ENCODE measurements at places on chromosomes 6 and 20.

DNA sequence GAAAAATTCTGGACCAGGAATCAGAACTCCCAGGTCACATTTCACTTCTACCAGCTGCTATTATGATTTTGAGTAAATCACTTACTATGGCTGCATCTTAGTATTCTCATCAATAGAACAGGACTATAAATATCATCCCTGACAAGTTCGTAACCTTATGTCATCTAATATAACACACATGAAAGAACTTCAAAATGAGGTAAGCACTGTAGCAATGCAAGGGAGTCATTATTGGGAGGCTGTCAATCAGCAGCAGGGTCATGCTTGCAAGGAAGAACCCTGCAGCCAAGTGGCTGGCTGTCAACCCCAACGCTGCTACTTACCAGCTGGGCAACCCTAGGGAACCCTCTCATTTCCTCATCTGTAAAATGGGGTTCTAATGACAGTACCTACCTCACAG is 123.3 kb upstream of the B3GAT2 start:
- no peak for DNase-seq

GRCh38 chr6:151096255-151096612 is 143.5 kb upstream of the AKAP12 start:
- no peak for DNase-seq

- DNase-seq, result peak; percentile 3
Measured at GRCh38 chr6:29112135-29112534, 4.3 kb downstream of the OR2J3 start.

DNA sequence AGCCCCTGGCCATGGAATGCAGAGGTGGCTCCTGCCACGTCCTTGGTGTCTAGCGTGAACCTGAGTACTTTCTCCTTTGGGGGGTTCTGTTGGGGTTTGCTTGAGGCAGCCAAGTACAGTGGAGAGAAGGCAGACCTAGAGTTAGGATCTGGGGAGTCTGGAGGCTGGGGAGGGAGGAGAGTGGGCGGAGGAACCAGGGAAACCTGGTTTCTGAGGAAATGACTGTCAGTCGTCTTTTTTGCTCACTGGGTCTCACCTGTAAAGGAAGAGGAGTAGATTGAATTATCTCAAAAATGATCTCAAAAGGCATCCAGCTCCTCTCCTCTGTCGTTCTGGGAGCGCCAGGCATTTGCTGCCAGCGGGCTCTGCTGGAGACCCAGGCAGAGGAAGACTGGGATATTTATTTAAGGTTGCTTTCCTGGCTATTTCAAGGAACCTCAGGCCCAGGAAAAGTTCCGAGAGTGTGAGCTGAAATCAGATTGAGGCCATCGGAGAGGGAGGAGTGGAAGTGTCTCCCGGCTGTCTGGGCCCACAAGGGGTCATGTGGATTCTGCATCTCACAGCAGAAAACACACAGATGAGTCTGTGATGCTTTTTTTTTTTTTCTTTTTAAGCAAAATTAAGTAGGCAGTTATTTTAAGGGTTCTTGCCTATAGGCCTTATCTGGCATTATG is 16.1 kb downstream of the EPB41L1 start:
- DNase-seq, result no peak

- DNase-seq, result peak; percentile 77
Measured at GRCh38 chr20:36173451-36173933, 19.0 kb downstream of the EPB41L1 start.

GRCh38 chr6:2756241-2756640 is 5.5 kb upstream of the MYLK4 start:
- DNase-seq, result peak; percentile 29

DNA sequence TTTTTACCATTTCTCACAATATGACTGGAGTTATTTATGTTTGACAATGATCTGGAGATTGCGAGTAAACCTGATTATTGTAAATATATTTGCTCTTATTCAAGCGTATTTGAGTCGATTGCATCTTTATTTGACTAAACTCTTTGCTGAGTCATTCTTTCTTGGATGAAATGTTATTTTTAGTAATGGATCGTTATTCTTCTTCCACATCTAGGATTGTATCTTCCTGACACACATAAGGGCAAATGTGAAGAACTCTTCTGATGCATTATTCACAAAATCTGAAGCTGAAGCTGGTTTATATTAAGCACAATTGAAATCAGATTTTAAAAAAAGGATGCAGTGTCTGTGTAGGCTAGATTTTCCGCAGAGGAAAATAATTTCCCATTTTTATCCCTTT is 68.2 kb downstream of the SEL1L2 start:
- DNase-seq, result no peak

- peak; percentile 72 for DNase-seq
Measured at GRCh38 chr20:884983-885952, 30.9 kb downstream of the ANGPT4 start.

DNA sequence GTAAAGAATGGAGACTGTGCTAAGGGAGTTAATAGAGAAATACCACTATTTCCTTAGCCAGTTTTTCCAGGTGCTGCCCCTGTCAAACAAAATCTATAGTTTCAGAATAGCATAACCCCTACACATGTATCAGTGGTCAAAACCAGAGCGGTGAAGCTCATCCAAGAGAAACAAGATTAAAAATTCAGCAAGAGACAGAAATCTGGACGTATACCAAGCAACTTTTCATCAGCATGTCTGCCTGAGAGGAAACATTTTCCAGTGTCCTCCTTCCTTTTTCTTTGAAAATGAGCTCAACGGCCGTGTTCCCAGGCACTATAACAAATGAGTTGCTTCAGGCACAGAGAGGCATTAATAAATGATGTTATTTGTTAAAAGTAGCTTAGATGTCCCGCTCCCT is 416.5 kb downstream of the BCKDHB start:
- DNase-seq, result no peak

- peak; percentile 83 for DNase-seq
Measured at GRCh38 chr6:30200551-30201281, 12.5 kb downstream of the TRIM26 start.

DNA sequence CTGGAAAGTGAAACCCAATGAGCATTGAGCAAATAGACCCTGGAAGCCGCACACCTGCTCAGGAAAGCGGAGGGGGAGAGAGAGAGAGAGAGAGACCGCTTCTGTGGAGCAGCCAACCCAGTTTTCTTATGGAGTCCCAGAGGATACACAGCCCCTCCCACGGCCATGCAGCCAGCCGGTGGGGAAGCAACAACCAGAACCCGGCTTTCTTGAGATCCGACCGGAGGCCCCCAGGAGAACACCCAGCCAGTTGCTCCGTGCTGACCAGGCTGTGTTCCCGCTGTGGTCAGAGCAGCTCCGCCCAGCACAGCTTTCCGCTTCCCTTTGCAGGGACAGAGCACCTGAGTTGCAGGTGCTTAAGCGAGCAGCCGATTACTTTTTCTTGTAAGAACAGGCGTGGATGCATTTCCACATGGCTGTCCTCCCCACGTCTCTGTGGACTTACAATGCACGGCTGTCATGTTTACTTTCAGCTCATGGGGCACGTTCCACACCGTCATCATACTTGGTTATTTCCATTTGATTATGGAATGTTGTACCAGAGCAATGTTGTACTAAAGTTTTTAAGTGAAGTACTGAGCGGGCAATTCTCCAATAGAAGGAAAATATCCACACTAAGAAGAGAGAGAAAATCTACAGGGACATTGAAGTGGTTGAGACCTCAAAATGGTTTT is 381.9 kb downstream of the THBS2 start:
- no peak for DNase-seq

DNA sequence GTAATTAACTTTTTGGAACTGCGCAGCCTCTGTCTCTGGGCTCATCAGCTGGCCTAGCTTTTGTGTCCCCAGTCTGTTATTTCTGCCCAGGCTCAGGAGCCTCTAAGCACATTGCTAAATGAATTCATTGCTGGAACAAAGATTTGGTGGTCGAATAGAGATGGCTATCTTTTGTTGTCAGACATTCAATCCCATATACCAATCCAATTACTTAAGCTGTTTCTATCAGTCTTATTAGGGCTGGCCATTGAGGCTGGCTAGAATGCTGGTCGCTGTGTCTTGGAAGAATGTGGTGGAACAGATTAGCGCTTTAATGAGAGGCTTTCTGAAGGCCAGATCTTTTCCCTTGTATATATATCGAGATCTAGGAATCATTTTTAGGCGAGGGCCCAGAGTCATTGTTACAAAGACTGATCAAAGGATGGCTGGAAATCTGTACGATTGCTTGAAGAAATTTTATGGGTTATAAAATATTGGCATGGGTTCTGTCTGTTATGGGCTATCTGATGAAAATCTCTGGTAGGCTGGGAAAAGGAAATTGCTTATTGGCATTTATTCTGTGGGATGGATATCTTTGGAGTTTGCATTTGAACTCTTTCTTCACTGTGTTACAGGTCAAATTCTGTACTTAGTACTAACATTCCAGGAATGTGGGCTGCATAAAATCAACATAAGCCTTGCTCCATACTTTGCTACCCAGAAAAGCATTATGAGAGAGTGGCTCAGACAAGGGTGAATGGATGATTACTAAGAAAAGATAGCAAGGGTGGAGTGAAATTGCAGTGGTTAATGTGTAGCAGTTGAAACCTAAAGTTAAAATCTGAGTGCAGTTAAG is 34.8 kb upstream of the JAG1 start:
- DNase-seq, result no peak

GRCh38 chr6:152356662-152357061 is 280.5 kb downstream of the SYNE1 start:
- DNase-seq, result peak; percentile 80

- DNase-seq, result no peak
Measured at GRCh38 chr6:46816626-46817025, 23.4 kb downstream of the MEP1A start.
